ENCODE measurements at places on chromosomes 4 and X.

DNA sequence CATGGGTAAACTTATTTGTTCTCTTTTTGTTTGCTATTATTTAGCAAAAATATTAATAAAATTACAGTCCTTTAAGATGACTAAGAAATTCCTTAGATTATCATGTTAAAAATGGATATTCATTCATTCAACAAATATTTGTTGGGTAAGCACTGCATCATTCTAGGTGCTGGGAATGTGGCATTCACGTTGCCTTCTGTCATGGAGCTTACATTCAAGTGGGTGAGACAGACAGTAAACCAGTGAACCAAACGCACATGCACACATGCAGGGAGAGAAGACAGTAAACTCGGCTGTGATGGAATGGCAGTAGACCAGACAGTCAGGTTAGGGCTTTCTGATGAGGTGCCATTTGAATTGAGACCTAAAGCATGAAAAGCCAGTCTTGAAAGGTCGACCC is 91.8 kb downstream of the STOX2 start:
- DNase-seq = peak; percentile 62

DNA sequence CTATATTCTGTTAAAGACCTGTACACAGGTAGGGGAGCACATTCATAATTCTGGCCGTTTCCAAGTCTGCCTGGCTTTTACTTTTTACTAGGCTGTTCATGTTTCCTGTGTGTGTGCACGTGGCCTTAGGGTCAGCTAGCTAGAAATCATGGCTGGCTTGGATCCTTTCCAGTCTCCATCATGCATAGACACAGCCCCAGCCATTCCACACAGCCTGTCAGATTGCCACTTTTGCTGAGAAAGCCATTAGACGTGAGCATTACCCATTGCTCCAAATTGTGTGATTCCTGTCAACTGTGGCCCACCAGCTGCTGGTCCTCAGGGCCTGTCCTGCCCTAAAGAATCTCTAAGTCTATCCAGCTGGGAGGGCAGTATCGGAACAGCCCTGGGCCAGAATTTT is 11.4 kb upstream of the SORCS2 start:
- no peak for DNase-seq

- peak; percentile 17 for DNase-seq
These were observed 650.2 kb upstream of the DIPK2B start for GRCh38 chrX:45850775-45851433.

- no peak for DNase-seq
These were observed 49.3 kb upstream of the PHF8 start for GRCh38 chrX:54093571-54093970.

DNA sequence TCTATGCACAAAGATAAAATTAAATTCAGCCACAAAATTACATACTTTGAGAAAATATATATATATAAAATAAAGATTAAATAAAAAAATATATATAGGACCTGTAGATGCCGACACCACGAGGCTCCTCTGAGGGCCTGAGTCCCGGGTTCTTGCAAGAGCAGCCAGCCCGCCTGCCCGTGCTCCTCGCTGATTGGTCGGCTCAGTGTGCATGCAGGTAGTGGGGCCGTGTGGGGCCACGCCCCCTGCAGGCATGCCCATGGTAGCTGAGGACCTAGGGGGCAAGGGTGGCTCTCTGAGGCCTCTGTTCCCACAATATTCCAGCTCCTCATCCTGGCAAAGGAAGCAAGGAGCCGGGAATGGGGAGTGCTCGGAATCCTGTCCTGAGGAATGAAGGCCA is 80.5 kb upstream of the AMELX start:
- no peak for DNase-seq

GRCh38 chrX:70755850-70756249 is 152.7 kb downstream of the TEX11 start:
- no peak for DNase-seq

DNA sequence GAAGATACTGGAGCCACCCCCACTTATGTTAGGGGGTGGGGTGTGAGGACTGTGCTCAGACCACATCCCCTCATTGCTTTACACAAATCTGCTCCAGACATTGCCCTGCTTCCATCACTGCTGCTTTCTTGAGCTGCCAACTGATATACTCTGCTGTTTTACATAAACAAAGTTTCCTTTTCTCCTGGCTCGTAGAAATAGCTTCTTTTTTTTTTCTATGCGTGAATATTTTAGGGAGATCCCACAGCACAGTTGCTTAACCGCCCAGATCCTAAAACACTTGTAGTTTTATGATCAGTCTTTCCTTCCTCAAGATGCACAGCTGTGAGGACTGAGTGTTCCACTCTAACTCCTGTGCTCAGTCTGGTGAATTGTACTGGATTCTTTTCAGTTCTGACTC is 768.4 kb downstream of the PCDH18 start:
- no peak for DNase-seq

GRCh38 chrX:115388879-115389278 is 99.4 kb downstream of the LUZP4 start:
- no peak for DNase-seq

DNA sequence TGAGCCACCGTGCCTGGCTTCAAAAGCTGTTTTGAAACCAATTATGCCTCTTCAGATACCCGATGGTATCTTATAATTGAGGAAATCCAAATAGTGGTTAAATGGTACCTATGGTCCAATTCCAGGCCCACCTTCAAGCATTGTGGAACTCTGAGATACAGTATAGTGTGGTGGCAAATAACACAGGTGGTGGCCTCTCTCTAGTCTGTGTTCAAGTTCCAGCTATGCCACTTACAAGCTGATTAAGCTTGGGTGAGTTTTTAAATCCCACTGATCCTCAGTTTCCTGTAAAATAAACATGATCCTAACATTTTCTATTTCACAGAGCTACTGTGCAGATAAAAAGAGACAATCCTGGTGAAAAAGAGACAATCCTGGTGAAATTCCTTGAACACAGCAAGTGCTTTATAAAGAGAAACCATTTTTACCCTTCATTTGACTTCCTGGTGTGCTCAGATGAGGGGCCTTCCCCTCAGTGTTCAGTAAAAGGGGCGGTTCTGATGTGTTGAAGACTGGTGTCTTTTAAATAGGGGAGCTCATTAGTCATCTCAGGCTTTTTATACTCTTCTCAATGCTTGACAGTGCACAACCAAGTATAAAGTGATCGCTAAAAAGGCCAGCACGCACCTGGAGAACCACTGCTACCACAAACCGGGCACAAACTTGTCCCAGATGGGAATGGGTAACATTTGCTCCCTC is 30.8 kb upstream of the CD40LG start:
- no peak for DNase-seq

GRCh38 chr4:104330125-104330905 is 164.4 kb downstream of the CXXC4 start:
- DNase-seq = no peak

DNA sequence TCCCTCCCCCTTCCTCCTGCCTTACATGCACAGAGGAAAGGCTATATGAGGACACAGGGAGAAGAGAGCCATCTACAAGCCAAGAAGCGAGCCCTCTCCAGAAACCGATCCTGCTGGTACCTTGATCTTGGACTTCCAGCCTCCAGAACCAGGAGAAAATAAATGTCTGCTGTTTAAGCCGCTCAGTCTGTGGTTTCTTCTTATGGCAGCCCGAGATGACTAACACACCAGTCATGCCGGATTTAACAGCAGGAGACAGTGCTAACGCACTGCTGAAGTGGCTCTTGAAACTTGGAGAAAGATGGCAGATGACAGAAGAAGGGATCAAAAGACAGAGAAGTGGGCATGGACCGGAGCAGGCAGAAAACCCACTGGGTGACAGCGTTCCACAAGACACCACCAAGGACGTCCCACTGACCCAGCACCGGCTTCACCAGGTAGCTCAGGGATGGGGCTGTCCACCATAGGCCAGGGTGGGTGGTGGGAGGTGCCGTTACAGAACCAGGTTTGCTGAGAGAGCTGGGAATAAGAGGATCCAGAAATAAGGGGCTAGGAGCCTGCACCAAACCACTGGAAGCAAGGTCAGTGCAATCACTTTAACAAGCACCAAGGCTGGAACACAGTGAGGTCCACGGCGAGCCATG is 6.2 kb upstream of the MAN2B2 start:
- peak; percentile 67 for DNase-seq

- no peak for DNase-seq
These were observed 24.4 kb upstream of the MSL3 start for GRCh38 chrX:11733614-11734013.

DNA sequence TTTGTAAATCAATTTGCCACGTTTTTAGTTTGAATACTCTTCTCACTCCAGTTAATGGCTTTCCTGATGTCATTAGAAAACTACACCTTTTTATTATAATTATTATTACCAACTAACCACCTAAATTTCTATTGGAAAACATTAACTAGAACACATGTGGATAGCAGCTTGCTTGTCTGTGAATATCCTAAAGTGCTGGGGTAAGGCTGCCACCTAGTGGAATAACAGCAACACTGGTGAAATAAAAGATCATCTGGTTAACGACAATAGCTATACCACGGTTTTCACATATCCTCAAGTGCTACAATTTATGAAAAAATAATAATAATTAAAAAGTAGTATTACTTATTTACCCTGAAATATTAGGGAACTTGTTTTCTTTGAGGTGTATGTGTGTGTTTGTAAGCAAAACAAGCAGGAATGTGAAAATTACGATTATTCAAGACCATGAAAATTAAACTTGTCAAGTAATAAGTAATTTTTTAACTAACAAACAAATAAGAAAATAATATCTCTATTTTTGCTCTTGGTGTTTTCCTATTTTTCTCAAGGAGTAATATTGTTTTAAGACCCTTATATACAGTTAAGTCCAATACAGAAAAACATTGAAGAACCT is 130.1 kb upstream of the TECRL start:
- peak; percentile 26 for DNase-seq

- DNase-seq = no peak
These were observed 106.9 kb upstream of the DCAF12L2 start for GRCh38 chrX:126272795-126273497.

GRCh38 chr4:69060651-69061308 is 35.5 kb upstream of the UGT2B7 start:
- no peak for DNase-seq

DNA sequence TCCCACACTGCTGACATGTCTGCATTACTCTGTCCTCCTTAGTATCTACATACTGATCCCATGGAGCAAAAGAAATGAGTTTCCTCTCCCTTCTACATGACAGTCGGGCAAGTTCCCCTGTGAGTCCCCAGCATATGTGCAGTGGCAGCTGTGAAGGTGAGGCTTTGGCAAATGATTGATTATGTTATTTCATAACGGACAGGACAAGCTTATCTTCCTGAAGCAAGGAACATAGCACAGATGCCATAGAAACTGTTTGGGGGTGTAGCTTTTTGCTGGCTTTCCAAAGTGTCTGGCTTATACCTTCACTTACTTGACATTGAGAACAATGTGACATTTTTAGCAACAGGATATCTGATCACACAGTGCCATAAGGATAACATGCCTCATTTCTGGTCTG is 136.8 kb upstream of the PDLIM3 start:
- DNase-seq = no peak

DNA sequence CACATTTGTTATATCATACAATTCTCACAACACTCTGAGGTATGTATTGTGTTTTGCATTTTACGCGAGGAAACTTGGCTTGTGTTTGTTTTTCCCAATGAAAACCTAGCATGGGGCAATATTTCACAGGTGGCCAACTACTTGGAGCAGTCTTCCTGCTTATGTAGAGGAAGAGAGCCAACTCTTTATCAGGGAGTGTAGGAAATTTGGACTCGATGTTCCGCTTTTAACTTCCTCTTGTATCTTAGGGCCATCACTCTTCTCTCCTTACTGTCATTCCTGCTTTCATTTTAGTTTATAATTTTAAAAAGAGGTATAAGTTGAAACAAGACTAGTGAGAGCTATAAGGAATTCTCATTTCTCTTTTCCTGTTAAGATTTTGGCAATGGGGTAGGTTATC is 107.7 kb upstream of the RPS6KA3 start:
- no peak for DNase-seq

DNA sequence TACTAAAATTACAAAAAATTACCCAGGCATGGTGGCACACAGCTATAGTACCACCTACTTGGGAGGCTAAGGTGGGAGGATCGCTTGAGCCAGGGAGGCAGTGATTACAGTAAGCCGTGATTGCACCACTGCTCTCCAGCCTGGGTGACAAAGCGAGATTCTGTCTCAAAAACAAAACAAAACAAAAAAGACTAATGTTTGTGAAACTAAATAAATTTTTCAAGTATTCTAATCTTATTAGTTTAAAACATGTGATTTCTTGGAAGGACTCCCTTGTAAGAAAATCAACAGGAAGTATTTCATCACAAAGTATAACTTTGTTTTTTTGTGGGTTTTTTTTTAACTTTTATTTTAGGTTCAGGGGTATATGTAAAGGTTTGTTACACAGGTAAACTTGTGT is 89.6 kb downstream of the EGF start:
- no peak for DNase-seq

- DNase-seq = no peak
These were observed 31.4 kb upstream of the NFKB1 start for GRCh38 chr4:102469806-102470205.

GRCh38 chrX:136431625-136432024 is 56.1 kb upstream of the BRS3 start:
- no peak for DNase-seq

DNA sequence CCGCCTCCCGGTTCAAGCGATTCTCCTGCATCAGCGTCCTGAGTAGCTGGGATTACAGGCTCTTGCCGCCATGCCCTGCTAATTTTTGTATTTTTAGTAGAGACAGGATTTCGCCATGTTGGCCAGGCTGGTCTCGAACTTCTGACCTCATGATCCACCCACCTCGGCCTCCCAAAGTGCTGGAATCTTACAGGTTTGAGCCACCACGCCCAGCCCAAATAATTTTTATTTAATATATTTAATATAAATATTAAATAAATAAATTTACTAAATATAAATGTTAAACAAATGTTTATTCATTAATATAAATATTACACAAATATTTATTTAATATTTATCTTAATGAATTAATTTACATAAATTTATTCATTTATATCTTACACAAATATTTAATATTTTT is 120.2 kb downstream of the SHOX start:
- DNase-seq = no peak
